ENCODE measurements at places on chromosomes 2 and 18. TPM values are rescaled to one million over a fixed set of nuclear protein-coding genes. Genes with fewer than 3 reads are reported as not detected.

DNA sequence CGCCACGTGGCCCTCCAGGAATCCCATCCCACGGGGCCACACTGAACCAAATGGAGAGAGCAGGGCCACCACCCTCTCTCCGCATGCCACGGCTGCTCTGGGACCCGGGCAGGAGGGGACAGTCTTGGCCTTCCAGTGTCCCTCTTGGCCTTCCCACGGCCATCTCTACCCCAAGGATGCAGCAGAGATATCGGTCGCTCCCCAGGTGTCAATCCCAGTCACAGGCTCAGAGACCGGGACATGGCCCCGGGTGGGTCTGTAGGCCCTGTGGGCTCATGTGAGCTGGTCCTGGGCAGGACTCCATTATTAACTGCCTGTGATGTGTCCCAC, 15.3 kb downstream of the CAPN10 start:
- DNase-seq = no peak

DNA sequence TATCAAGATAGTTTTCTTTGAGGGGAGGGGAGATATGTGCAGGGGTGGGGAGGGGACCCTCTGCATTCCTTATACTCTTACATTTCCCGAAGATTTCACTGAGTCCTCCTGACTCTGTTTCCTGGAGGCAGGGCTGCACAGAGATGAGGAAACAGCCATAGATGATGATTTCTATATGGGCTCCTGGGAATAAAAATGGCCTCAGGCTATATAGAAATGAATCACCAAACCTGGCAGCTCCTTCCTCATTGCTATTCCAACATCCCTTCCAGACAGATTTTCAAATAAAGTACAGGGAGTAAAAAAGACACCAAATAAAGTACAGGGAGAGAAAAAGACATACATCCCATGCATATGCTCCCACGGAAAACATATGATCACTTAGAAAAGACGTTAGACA, 474.8 kb upstream of the RAB6C start:
- DNase-seq = no peak

DNA sequence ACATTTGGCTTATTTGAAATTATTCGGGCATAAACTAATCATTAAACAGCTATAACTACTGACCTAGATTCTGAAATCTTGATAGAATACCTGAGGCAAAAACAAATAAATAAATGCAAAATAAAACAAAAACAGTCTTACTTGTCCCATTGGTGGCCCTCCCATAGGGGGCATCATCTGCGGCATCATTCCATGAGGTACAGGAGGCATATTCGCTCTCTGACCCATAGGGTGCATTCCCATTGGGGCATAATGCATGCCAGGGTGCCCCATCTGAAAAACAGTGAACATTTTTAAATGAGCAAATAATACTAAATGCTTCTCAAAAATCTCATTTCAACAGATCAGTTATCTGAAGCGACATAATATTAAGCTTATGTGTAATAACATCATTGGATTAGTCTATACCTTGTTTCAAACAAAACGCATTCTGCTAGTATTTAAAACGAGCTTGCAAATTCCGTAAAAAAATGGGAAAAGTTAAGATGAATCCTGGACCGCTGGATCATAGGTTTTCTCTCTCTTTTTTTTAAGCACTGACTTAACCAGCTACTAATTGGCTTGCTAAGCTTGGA, 1.3 kb downstream of the PRPF40A start:
- no peak for DNase-seq

DNA sequence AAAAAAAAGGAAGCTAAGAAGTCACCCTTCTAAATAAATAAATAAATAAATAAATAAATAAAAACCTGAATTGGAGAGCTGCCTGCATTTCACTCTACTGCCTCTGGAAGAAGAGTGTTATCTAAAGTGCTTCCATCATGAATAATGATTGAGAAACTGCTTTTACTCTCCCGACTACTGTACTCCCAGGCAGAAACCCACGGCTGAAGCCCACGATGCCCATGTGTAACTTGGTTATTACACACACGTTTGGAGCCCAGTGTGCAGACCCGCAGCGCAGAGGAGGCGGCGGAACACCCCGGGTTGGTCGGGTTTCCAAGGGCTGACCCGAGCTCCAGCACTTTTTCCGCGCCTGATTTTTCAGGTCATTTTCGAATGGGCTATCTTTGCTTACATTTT, 697 bp upstream of the SPATS2L start:
- DNase-seq = no peak

DNA sequence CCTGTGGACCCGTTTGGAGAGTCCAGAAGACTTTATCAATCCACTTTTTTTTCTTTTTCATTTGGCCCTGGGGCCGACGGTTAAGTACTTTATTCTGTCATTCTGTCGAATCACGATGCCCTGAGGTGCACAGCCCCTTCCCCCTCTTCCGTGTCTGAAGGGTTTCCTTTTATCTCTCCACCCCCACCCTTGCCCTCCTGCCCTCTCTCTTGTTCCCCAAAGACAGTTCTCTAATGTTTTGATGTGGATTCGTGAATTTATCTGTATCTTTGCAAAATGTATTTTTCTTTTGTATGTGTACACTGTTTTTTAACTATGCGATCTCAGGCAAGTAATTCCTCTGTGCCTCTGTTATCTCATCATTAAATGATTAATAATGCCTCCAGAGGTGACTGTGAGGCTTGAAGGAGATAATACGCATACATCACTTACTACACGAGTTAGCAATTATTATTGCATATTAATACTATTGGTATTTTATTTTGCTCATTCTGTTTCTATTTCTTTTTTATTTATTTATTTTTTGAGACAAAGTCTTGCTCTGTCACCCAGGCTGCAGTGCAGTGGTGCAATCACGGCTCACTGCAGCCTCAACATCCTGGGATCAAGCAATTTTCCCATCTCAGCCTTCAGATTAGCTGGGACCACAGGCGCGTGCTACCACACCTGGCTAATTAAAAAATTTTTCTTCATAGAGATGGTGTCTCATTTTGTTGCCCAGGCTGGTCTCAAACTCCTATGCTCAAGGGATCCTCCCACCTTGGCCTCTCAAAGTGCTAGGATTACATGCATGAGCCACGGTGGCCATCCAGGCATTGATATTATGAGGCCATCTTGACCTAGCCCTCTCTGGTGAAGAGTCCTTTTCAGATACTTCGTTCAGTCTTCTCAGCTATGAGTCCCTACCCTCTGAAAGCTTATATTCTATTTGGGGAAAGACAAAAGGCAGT, 1.4 kb upstream of the CASP8 start:
- no peak for DNase-seq

- DNase-seq = no peak
Observed at GRCh38 chr2:78861546-78861945, 164.0 kb upstream of the REG3G start.

BMP10 gene
- not detected for total RNA-seq

- DNase-seq = no peak
Observed at GRCh38 chr2:238487652-238488346, 61.1 kb downstream of the ASB1 start.

DNA sequence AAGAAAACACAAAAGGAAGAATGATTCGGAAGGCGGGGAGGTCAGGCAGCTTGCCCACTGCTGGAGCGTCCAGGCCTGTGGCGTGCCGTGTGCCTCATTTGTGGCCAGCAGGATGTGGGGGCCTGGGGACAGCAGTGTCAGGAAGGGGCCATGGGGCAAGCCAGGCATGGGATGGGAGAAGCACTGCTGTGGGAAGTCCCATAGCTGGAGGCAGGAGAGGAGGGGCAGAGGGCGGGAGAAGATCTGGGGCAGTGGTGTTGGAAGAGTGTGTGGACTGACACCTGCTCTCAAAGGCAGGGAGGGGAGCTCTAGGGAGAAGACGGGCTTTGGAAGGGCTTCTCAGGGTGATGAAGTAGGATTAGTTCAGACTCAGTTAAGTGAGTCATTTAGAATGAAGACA, 133.7 kb downstream of the ACOXL start:
- DNase-seq = no peak

DNA sequence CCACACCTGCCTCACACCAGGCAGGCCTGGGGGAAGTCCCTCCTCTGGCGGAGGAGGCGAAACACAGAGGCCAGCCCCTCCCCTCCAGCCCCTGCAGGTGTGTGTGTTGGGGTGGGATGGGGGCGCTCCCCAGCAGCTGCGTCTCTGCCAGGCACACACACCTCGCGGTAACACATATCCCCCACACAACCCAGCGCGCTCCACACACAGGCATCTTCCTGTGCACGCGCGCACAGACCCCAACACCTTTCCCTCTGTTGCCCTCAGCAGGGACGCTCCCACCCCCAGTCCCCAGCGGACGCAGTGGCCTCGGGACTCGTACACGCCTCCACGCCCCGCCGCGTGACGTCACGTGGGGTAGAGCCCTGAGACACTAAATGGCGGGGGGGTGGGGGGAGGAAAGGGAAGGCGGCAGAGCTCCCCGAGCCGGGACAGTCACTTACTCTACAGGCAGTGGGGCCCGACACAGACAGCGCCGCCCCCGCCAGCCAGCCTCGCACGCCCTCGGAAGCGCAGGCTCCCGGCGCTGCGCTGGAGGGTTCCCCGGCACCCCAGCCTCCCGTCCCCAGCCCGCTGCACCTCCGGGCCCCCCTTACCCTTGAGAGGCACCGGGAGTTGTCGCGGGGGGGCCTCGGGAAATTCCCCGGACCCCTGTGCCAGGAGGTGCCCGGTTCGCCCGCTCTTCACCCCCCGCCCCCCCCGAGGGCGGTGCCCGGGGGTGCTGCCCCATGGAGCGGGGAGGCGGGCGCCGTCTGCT, at the start of gene WNT10A:
WNT10A (plus strand) TSS at position 751 of the 757 bp plus-strand sequence. CDS start 144 bp downstream, outside the sequence.
- no peak for DNase-seq
